ENCODE measurements at places on chromosomes 3 and 15. TPM values are rescaled to one million over a fixed set of nuclear protein-coding genes. Genes with fewer than 3 reads are reported as not detected.

DNA sequence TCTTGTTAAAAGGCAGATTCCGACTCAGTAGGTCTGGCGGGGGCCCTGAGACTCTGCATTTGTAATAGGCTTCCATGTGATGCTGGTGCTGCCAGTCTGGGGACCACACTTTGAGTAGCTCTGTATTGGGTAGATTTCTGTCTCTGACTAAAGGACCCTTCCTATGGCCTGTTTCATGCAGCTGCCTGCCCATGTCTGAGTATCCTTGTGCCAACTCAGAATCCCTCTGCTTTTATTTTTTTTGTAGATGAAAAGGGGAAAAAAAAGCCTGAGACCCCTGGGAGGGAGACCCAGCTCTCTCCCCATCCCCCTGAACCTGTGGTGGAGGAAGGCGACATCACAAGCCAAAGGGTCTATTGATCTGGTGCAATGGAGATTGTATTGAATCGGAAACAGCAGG is 81.9 kb downstream of the EBLN2 start:
- no peak for DNase-seq

DNA sequence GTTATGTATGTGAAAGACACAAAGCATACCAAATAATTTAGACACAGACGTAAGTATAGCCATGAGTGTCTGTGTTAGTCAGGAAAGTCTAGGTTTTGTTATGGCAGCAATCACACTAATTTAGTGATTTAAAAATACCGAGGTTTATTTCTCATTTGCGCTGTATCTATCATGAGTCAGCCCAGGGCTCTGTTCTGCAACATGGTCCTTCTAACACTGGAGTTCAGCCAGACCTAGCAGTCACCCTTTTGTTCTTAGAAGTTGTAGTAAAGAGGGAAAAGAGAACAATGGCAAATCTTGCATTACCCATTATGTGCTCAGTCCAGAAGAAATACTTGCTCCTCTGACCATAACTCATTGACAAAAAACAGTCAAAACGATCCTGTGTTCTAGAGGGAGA is 311.5 kb downstream of the NLGN1 start:
- DNase-seq = no peak

GRCh38 chr15:94682171-94682570 is 450.8 kb downstream of the MCTP2 start:
- DNase-seq = no peak

GRCh38 chr3:12194669-12195161 is 36.0 kb upstream of the TIMP4 start:
- no peak for DNase-seq

RPL39L gene
- total RNA-seq = 11.6 TPM

DNA sequence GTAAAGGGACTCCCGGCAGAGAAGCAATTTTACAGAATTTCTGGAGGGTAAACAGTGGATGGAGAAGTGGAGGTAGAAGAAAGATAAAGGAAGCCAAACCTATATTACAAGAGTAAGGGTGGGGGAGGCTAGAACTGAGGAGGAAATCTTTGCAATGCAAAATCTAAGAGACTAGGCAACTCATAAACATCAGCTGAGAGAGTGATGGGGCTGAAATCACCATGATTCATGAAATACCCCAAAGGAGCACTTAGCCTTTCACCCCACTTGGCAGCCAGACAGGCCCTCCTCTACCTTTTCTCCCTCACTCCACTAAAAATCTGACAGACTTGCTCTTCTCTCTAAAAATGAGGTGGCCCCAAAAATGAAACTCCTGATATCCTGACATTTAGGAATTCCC is 19.5 kb upstream of the ZBTB38 start:
- DNase-seq = no peak

Data from omental fat pad (tissue), 4 donors.